ENCODE measurements at places on chromosomes 1 and 21. TPM values are rescaled to one million over a fixed set of nuclear protein-coding genes. Genes with fewer than 3 reads are reported as not detected.

DNA sequence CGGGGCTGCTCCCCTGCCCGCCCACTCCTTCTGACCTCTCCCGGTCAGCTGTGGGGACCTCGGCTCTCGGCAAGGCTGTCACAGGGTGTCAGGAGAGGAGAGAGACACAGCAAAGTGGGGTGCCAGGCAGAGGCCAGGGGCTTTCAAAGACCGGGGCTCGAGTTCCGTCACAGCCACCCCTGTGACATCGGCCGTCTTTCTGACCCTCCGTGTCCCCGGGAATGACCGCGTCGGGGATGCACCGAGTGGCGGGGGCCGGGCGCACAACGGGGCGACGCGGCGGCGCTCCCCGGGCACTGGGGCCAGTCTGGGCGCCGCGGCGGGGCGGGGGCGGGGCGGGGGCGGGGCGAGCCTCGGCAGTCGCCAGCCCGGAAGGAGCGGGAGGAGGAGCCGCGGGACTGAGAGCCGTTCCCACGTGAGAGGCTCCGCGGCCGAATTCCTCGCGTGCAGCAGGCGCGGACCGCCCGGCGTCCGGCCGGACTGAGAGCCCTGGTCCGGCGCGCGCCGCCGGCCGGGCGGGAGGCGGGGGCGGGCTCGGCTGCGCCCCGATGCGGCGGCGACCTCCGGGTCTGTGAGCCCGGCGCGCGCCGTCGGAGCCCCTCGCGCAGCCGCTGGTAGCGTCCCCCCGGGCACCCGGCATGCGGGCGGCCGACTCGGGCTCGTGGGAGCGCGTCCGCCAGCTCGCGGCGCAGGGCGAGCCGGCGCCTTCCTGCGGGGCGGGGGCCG lies 229.7 kb upstream of the TMEM51 start:
- no peaks in the 10 kb centered on the region for H3K36me3 ChIP-seq
- peak; percentile 32 for DNase-seq
- peaks cover 12% of the 10 kb centered on the region for H3K4me1 ChIP-seq
- peaks cover 58% of the 10 kb centered on the region for H3K27me3 ChIP-seq

- DNase-seq: no peak
- peak overlapping the region; percentile 73 for H3K4me3 ChIP-seq
- peak overlapping the region; percentile 67 for H3K27ac ChIP-seq
- no peaks in the 10 kb centered on the region for H3K36me3 ChIP-seq
These were observed 32.4 kb upstream of the ECE1 start for GRCh38 chr1:21322681-21323016.

The PRAMEF8 gene
- total RNA-seq: not detected

- H3K27me3 ChIP-seq: no peaks in the 10 kb centered on the region
- DNase-seq: no peak
- H3K4me1 ChIP-seq: peaks cover 19% of the 10 kb centered on the region
- no peak overlapping the region for H3K27ac ChIP-seq
These were observed 82.3 kb upstream of the S1PR1 start for GRCh38 chr1:101154547-101154946.

The LORICRIN gene
- not detected for total RNA-seq

The TFF2 gene
- total RNA-seq: not detected

The CD48 gene
- not detected for total RNA-seq

The TMEM9 gene
- total RNA-seq: 78.1 TPM

The DTL gene
- 82.4 TPM for total RNA-seq

DNA sequence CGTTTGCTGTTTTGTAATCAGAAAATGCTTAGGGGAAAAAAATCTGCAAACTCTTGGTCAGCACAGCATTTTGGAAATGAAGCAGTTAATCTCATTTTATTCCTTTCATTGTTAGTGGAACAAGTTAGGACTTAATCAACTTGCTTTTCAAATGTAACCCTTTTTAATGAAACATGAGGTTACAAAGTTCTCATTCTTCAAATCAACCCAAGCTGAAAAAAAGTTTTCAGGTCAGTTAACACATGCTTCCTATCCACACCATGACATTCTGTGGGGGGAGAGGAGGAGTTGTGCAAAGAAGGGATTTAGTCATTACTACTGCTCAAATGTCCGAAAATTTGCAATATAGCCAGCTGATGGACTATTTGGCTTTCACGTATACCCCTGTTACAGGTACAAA lies 283.2 kb upstream of the LYPLAL1 start:
- H3K36me3 ChIP-seq: no peaks in the 10 kb centered on the region
- no peak overlapping the region for H3K27ac ChIP-seq
- no peak for DNase-seq
- H3K27me3 ChIP-seq: no peaks in the 10 kb centered on the region

The CAPN9 gene
- 2.0 TPM for total RNA-seq

- H3K27ac ChIP-seq: no peak overlapping the region
- H3K4me1 ChIP-seq: peaks cover 16% of the 10 kb centered on the region
- H3K4me3 ChIP-seq: no peak overlapping the region
- H3K36me3 ChIP-seq: no peaks in the 10 kb centered on the region
These were observed 45.5 kb upstream of the IRF2BP2 start for GRCh38 chr1:234655328-234656069.

DNA sequence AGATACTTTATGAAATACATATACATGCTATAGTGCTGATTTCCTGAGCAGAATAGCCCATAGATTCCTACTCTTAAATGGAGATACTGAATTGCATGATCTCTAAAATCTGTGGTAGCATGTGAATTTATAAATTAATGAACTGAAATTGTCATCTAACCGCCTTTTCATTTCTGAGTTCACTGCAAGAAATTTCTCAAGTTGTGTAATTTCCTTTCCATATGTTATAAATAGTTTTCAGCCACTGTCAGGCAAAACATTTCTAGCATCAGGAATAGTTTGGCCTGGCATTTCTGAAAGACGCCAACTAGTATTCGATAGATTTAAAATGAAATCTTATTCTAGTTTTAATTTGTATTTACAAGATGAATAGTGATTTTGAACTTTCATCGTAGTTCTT lies 310.1 kb downstream of the USH2A start:
- H3K27ac ChIP-seq: no peak overlapping the region
- no peak overlapping the region for H3K4me3 ChIP-seq
- no peaks in the 10 kb centered on the region for H3K36me3 ChIP-seq
- no peaks in the 10 kb centered on the region for H3K27me3 ChIP-seq

DNA sequence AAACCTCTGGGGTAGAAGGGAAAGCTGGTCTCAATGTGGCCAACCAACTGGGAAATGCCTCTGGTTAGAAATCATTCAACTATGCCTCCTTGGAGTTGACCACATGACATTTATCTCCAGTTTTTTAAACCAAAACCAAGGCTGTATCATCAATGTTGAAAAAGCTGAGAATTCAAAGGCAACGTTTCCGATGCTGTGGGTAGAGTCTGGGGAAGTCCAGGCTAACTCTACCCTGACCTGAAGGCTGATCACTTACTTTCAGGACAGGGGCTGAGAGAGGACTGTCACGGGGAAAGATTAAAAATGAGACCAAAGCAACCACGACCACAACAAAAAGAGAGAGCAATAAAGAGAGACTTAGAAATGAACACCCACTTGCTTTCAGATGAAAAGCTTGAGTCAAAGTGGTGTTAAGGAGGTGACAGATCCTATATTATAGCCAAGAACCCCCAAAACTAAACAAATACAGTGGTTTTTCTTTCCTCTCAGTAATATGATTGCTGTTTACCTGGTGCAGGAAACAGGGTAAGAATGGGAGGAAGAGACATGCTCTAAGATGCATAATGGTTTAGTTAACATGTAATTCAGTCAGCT lies 90.8 kb upstream of the TNFSF4 start:
- H3K27ac ChIP-seq: no peak overlapping the region
- no peaks in the 10 kb centered on the region for H3K27me3 ChIP-seq
- H3K36me3 ChIP-seq: no peaks in the 10 kb centered on the region
- H3K4me3 ChIP-seq: no peak overlapping the region
- DNase-seq: no peak

The ADAM30 gene
- not detected for total RNA-seq

DNA sequence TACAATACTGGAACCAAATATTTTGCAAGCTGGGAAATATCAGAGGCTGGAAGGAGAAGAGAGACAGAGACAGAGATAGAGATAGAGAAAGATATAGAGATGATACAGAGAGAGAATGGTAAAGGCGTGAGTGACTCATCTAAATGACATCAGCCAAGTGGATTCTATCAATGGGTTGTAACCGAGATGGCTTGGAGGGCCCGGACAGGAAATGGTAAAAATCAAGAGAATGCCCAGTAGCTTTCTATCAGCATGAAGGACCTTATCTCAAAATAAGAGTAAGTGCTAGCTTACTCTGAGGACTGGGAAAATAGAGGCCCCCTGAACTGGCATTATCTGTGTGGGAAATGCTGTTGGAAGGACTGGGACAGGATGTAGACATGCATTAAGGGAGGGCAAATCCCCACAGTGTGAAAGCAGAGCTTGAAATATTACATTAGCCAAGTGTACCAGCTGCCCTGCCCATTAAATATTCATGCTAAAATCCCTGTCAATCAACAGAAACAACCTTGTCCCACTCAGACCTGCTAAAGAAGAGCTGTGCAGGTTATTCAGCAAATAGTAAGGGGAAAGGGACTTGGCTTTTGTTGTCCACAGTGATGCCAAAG lies 76.6 kb upstream of the ZNF644 start:
- no peak overlapping the region for H3K4me3 ChIP-seq
- no peak overlapping the region for H3K27ac ChIP-seq
- no peaks in the 10 kb centered on the region for H3K36me3 ChIP-seq
- no peak for DNase-seq
- H3K27me3 ChIP-seq: no peaks in the 10 kb centered on the region
- H3K4me1 ChIP-seq: peaks cover 4% of the 10 kb centered on the region

DNA sequence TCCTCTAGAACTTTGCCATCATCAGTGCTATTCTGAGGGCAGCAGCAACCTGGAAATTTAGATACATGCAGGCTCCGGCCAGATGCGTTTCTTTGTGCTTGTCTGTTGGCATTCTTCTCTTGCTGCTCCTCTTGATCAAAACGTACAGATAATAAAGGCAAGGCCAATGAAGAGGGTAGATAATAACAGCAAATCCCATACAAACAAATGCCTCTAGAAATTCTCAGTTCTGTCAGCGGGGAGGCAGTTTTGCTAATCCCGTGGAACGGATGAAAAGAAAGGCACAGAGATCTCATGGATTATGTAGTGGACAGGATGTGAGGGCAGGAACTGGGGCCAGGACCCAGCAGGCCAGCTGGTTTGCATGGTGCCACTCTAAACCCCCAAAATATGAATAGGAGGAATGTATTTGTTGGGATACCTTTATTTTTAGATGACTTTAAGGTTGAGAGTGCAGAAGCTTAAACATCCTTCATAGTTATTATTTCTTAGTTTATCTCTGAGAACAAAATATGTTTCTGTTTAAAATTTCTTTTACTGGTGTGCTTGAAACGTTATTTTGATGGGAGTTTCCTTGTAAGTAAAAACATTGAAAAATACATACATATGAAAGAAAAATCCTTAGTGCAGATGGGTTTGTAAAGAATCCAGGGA lies 1.5 kb downstream of the ITSN1 start:
- peaks cover 22% of the 10 kb centered on the region for H3K4me1 ChIP-seq
- no peaks in the 10 kb centered on the region for H3K27me3 ChIP-seq

- DNase-seq: peak; percentile 31
- peaks cover 1% of the 10 kb centered on the region for H3K36me3 ChIP-seq
- H3K4me1 ChIP-seq: peaks cover 28% of the 10 kb centered on the region
- peaks cover 43% of the 10 kb centered on the region for H3K27me3 ChIP-seq
- H3K4me3 ChIP-seq: peak overlapping the region; percentile 84
- no peak overlapping the region for H3K27ac ChIP-seq
These were observed 516 bp downstream of the PHLDA3 start for GRCh38 chr1:201468501-201468843.

The SRP9 gene
- total RNA-seq: 480 TPM

The RAVER2 gene
- 27.8 TPM for total RNA-seq

The OSBPL9 gene
- total RNA-seq: 76.7 TPM

GRCh38 chr1:47616036-47616435 lies 178.2 kb downstream of the FOXD2 start:
- peak overlapping the region; percentile 69 for H3K27ac ChIP-seq
- H3K4me3 ChIP-seq: no peak overlapping the region
- H3K27me3 ChIP-seq: peaks cover 3% of the 10 kb centered on the region
- H3K4me1 ChIP-seq: no peaks in the 10 kb centered on the region

The ARHGAP29 gene
- total RNA-seq: 1.5 TPM

DNA sequence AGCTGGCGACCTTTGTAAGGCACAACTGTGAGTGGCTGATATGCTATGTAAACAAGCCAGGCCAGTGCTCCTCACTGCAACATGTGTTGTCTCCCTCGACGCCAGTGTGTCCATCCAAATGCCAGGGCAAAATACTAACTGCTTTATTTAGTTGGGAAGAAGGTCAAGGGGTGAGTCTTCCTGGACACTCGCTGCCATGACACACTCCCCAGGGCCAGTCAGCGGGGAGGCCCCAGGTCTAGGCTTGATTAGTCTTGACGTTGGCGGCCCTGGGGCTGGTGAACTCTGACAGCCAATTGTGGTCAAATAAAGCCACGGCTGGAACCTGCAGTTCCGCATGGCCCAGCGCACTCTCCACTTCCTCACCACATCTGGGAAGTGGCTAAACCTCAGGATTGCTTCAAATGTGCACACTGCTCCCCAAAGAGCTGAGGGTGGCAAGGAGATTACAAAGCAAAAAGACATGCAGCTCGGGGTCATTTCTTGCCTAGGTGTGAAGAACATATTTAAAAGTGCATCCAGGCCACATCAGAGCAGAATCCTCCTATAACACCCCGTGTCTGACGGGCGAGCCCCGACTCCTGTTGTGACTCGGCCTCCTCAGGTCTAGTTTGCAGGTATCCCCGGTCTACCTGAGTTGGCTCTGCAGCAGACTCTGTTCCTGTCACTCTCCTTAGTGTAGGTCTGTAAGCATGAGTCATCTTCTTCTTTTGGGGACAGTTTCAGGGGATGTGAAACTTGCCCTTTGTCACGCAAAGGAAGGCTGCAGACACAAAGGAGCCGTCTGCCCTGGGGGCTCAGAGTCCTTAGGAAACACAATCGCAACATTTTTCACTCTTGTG lies 183.5 kb downstream of the RUNX1 start:
- H3K4me1 ChIP-seq: peaks cover 24% of the 10 kb centered on the region
- H3K27me3 ChIP-seq: peaks cover 65% of the 10 kb centered on the region
- no peak overlapping the region for H3K4me3 ChIP-seq
- no peaks in the 10 kb centered on the region for H3K36me3 ChIP-seq

- H3K27me3 ChIP-seq: no peaks in the 10 kb centered on the region
- H3K27ac ChIP-seq: no peak overlapping the region
- DNase-seq: no peak
- H3K4me1 ChIP-seq: peaks cover 29% of the 10 kb centered on the region
- H3K4me3 ChIP-seq: peak overlapping the region; percentile 36
- H3K36me3 ChIP-seq: no peaks in the 10 kb centered on the region
These were observed 28.6 kb upstream of the ZNF697 start for GRCh38 chr1:119676571-119677206.

The LCE3D gene
- not detected for total RNA-seq

DNA sequence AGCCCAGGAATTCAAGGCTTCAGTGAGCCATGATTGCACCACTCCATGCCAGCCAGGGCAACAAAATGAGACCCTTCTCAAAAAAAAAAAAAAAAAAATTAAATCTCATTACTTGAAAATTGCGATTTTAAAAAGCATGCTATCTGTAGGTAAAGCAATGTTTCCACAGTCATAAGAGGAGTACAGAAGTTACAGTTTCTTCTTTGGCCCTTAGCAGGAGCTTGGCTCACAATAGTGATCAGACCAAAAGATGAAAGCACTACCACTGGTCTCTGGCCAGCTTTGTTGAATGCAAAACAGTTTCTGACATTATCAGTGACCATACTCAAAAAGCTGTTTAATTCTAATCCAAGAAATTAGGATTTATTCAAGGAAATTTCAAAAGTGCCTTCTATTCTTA lies 31.2 kb downstream of the VAV3 start:
- DNase-seq: no peak
- no peak overlapping the region for H3K4me3 ChIP-seq
- H3K36me3 ChIP-seq: no peaks in the 10 kb centered on the region
- no peak overlapping the region for H3K27ac ChIP-seq
- no peaks in the 10 kb centered on the region for H3K27me3 ChIP-seq

The PGLYRP4 gene
- total RNA-seq: not detected

- no peaks in the 10 kb centered on the region for H3K27me3 ChIP-seq
- no peak overlapping the region for H3K4me3 ChIP-seq
- peaks cover 25% of the 10 kb centered on the region for H3K36me3 ChIP-seq
- H3K27ac ChIP-seq: no peak overlapping the region
These were observed 28.1 kb downstream of the RAP1A start for GRCh38 chr1:111647736-111648135.

All from neural crest cell (in vitro differentiated cells).